ENCODE measurements at places on chromosomes 4 and X. TPM values are rescaled to one million over a fixed set of nuclear protein-coding genes. Genes with fewer than 3 reads are reported as not detected.

The CXCL8 gene
- total RNA-seq = 9.6 TPM

The H2AZ1 gene
- total RNA-seq = 124 TPM

GRCh38 chrX:75546724-75547511, 24.1 kb upstream of the ZDHHC15 start:
- peak; percentile 74 for DNase-seq

The ENPP6 gene
- 5.5 TPM for total RNA-seq

The GSX2 gene
- total RNA-seq = not detected

DNA sequence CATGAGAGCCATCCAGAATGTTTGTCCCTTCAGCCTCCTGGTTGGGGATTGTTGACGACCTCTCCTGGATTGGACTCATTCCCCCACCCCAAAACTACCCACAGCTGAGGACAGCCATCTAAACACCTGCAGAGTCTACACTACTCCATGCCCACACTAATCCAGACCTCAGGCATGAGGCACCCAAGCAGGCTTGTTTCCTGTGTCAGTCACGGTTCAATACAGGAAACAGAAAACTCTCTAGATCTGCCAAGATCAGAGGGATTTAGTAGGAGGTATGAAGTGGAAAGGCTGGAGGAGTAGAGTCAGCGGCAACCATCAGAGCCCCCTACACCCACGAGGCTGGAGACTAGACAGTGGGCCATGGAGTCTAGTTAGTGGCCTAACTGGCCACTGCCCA, 37.7 kb downstream of the HAND2 start:
- no peak for DNase-seq

GRCh38 chrX:41802958-41803357, 79.0 kb downstream of the GPR82 start:
- no peak for DNase-seq

GRCh38 chrX:29627833-29628232, 587.5 kb upstream of the MAGEB2 start:
- DNase-seq = no peak

GRCh38 chrX:93673869-93674271, at the start of gene FAM133A:
Gene FAM133A (plus strand): TSS chrX:93674206. CDS start chrX:93709420, 35,214 bp downstream.
- DNase-seq = no peak

GRCh38 chr4:54566608-54567007, 91.1 kb upstream of the KIT start:
- no peak for DNase-seq

The ARMCX4 gene
- total RNA-seq = 23.7 TPM

The CT45A2 gene
- not detected for total RNA-seq

GRCh38 chr4:112279025-112279881, 6.5 kb downstream of the TIFA start:
- peak; percentile 10 for DNase-seq

- no peak for DNase-seq
Measured at GRCh38 chr4:138555108-138555507, 313.0 kb upstream of the SLC7A11 start.

DNA sequence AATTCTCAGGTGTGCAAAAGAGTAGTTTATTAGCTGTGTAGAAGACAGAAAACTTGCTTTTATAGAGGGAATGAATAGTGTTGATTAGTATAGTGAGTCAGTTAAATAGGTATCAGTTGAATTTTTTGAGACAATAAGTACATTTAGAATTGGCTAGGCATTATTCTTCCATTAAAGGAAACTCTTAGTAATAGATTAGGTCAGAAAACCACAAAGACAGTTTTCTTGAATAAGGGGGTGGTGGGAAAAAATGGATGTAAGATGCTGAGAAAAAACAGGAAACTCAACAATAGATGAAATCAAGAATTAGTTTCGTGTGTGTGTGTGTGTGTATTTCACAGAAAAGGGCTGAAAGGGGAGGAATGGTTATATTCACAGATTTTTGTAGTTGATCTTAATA, 16.8 kb downstream of the CD38 start:
- DNase-seq = no peak

DNA sequence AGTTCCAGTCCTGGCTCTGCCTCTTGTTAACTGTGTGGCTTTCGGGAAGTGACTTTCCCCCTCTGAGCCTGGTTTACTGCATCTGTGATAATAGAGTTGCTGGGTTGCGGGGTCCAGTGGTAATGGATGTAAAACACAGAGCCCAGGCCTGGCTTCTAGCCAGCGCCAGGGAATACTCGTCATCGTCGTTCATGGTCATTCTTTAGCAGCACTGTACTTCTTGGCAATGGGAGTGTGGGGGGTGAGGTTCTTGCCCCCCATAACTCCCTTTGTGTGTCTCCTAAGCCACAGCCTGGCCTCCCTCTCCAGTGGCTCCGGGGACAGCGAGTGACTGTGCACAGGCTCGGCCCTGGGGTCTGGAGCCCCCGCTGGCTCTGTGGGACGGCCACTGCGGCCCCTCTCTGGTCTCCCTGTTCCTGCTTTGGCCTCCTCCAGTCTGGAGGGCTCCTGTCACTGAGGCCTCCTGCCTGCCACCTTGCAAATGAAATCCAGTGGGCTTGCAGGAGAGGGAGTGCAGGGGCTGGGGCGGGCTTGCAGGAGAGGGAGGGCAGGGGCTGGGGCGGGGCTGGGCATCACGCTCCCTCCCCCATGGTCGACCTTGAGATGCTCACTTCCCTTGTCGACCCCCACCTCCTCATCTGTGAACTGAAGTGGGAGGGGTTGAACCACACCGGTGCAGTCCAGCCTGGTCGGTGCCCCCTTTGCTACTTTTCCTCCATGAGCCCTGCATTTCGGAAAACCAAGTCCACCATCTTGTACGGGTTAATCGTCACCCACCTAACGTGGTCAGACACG, 13.2 kb downstream of the PSAPL1 start:
- no peak for DNase-seq

DNA sequence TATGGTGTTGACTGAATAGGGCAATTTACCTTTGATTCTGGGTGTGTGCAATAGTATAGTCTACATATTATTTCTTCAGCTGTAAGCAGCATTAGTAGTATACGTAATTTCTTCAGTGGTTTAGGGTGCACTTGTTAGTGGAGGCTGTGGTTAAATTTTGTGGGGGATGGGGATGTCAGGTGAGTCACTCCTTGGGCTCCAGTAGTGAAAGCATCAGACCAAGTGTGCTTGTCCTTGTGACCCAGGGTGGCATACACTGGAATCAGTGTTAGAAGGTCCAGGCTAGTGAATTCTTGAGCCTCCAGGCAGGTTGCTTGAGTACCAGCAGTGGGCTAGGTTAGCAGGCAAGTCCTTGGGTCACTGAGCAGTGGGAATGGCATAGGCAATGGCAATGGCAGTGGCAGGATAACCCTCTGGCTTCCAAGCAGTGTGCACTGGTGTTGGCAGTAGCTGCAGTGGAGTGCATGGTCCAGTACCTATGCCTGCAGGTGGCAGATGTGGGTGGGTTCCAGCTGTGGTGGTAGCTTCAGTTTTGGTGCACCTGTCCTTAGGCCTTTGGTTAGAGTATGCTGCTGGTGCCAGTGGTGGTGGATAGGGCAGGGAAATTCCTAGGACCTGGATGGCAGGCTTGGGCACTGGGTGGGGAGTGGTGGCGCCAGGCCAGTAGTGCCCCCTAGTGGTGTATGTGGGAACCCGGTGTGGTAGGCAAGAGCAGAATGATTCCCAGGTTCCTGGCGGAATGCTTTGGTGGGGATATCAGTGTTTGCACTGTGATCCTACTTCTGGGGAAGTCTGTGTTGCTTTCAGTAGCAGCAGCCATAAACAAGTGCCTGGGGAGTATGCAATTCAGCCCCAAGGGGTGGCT, 531.0 kb downstream of the SMARCA1 start:
- no peak for DNase-seq

The GCNA gene
- 3.2 TPM for total RNA-seq

- peak; percentile 22 for DNase-seq
Measured at GRCh38 chr4:158163941-158164767, 8.7 kb downstream of the GASK1B start.

GRCh38 chrX:153934148-153934761, 582 bp downstream of the NAA10 start:
- no peak for DNase-seq

The CXCR3 gene
- 0.92 TPM for total RNA-seq

DNA sequence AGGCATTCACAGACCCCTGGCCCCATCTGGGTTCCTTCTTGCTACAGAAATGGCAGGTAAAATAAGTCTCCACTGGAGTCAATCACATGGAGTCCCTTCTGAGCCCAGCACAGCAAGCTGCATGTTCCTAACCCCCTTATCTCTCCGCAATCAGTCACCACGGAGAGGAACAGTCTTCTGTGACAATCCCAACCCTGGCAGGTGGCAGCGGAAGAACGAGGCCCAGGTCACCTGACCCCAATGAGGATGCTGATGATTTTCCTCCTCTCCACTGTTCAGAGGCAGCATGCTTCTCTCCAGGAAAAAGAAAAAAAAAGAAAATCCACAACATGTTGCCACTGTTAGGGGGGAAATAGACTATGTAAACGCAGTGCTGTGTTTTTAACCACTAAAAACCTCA, 50.1 kb downstream of the TSPAN5 start:
- no peak for DNase-seq

GRCh38 chr4:123747016-123747415, 350.4 kb downstream of the SPRY1 start:
- DNase-seq = peak; percentile 53

The ANOS1 gene
- 26.4 TPM for total RNA-seq

The IL21 gene
- total RNA-seq = not detected

The SPOCK3 gene
- 3.6 TPM for total RNA-seq

The C4orf33 gene
- total RNA-seq = 14.8 TPM

- DNase-seq = peak; percentile 98
Measured at GRCh38 chr4:124936427-124936826, 223.9 kb upstream of the ANKRD50 start.

DNA sequence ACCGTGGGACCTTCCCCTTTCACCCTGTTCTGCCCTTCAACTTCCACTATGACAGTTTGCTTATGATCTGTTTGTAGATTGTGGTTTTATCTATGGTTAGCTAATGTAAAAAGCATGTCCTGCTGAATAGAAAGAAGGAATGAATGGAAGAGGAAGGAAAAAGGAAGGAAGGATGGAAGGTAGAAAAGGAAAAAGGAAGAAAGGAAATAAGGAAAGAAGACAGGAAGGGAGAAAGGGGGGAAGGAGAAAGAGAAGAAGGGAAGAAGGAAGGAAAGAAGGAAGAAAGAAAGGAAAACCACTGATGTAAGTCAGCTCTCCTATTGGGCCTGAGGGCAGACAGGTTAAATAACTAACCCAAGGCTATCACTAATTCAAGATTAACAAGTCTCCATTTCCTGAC, 319.1 kb upstream of the KLF3 start:
- DNase-seq = no peak

The DACH2 gene
- total RNA-seq = 0.72 TPM

The CT45A10 gene
- total RNA-seq = not detected

DNA sequence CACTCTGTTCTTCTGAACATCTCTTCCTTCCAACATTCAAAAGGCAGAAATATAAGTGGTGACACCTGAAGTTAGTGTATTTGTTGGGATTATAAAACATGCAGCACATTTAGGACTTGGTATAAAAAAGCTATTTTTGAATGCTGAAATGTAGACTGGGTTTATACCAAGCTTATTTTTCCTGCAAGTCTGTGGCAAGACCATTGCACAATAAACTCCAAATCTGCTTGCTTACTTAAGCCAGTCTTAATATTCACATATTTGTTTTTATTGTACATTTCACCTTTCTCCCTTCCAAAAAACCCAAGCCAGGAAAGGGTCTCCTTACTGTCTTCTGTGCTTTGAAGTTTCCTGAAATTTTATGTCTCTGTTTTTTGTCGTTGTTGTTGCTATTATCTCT, 63.7 kb downstream of the FHIP1A start:
- DNase-seq = no peak

- no peak for DNase-seq
Measured at GRCh38 chr4:100988876-100989275, 358.4 kb downstream of the PPP3CA start.

The DAPP1 gene
- 10.5 TPM for total RNA-seq

- DNase-seq = peak; percentile 33
Measured at GRCh38 chr4:23333556-23333945, 556.3 kb downstream of the PPARGC1A start.

The PPARGC1A gene
- 112 TPM for total RNA-seq

GRCh38 chr4:20253283-20253734, 1.6 kb downstream of the SLIT2 start:
- no peak for DNase-seq

Data from tongue (tissue), 3 donors.